Cardiac fibroblast (primary cell): ENCODE measurements at places on chromosomes 3 and 15.
A peak's percentile ranks its signal among the peaks of the same experiment; 100 is the strongest.

- peak; percentile 87 for DNase-seq
Observed at GRCh38 chr3:141979050-141979671, 102.7 kb downstream of the ATP1B3 start.

DNA sequence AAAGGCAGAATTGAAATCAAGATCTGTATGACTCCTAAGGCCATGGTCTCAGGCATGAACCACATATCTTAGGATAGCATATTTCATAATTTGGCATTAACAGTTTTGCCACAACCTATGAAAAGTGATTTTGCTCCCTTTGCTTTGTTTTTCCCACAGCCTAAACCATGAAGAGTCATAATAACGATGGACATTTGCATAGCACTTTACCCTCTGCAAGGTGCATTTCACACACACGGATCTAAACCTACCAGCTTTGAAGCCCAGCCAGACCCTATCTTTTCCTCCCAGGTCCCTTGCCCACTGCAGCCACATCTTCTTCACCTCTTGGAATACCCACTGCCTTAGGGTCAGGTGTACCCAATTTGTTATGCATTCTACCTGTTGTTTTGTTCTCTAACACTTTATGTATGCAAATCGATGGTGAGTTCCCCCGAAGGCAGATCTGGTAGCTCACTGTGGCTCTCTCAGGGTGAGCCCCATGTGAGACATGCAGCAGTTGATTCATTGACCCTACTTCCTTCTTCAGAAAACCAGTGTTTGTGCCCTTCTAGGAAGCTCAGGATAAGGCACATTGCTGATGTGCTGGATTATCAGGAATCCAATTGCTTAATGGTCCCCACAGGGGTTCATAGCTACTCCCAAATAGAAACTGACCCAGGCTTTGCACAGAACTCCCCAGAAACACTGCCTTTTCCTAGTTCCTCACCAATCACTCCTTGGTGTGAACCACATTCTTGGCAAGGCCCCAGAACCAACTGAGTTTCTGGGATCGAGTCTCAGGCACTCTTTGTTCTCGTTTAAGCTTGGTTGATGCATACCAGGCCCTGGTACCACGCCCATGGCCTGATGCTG is 8.7 kb downstream of the ARHGAP31 start:
- DNase-seq: no peak

DNA sequence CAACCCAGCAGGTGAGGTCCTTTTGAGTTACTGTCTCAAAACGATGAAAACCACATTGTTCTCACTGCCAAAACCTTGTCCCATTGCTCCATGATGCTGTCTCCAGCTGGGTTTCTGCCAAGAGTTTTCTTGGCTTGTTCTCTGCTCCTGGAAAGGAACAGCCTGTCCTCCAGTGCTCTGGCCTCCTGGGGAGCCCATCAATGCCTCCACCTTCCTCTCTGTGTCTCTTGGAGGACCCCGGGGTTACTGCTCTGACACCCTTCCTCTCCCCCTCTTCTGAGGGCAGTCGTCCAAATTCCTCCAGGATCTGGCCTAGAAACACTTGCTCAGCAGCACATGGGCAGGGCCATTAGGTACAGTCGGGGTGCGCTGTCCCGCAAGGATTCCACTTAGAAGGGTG is 63.9 kb upstream of the RGMA start:
- peak; percentile 34 for DNase-seq

GRCh38 chr3:125220183-125220582 is 7.6 kb upstream of the SLC12A8 start:
- no peak for DNase-seq

DNA sequence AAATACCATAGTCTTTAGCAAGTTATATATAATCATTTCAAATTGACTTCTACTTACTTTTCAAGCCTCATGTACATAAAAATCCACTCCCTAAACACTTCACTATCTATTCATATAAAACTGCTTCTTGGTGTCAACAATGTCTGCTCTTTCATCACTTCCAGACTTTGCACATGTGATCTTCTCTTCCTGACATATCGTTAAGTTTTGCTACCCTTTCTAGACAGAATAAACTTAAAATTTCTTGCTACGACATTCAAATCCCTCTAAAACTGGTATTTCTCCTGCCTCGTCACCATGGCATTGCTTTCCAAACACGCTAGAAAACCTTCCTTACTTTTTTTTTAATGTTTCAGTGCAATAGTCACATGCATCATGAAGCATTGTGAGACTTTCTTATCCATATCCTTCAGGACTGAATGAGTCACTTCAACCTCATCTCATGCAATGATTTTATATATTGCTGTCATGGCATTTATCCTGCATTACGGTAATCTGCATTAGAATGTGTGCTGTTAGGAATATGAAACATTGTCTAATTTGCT is 122.8 kb downstream of the GMNC start:
- peak; percentile 48 for DNase-seq

DNA sequence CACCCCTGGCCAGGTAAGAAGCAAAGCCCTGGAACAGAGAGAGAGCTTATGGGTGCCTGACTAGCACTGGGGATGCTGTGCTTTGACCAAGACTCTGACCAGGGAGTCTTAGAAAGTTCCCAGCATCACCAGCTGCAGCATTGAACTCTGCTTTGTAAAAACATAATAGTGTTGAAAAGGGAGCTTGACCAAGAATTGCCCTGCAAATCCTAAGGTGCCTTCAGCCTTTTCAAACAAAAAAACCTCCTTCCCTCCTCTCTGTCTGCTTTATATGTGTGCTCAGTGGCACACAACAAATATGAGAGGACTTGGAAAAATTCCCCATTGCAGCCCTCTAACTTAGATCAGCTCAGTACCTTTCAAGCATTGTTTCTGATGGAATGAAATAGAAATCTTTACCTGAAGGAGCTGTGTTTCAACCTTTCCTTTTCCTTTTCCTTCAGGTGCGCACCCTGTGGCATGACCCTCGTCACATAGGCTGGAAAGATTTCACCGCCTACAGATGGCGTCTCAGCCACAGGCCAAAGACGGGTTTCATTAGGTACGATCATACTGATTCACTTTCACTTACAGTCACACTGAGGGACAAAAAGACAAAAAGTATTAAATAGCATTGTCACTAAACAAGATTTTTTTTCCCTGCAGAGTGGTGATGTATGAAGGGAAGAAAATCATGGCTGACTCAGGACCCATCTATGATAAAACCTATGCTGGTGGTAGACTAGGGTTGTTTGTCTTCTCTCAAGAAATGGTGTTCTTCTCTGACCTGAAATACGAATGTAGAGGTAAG is 13.0 kb downstream of the THBS1 start:
- no peak for DNase-seq
